ENCODE measurements at places on chromosomes 6 and 20. TPM values are rescaled to one million over a fixed set of nuclear protein-coding genes. Genes with fewer than 3 reads are reported as not detected.

DNA sequence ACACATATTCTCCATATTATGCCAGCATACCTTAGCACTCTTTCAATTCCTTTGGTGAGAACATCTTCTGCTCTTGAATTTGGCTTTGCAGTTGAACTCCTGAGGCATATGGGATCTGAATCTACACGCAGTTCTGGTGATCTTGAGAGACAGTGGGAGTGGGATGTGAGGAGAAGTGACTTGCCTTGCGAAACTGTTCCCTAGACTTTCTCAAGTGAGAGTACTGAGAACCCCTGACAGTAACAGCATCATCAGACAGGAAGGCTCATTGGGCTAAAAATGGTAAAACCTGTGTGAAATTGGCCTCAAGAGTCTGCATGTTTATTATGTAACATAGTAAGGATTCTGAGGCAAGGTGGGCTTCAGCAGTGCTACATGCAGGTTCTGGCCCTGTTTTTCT lies 49.1 kb upstream of the CEP85L start:
- peak; percentile 19 for ATAC-seq

DNA sequence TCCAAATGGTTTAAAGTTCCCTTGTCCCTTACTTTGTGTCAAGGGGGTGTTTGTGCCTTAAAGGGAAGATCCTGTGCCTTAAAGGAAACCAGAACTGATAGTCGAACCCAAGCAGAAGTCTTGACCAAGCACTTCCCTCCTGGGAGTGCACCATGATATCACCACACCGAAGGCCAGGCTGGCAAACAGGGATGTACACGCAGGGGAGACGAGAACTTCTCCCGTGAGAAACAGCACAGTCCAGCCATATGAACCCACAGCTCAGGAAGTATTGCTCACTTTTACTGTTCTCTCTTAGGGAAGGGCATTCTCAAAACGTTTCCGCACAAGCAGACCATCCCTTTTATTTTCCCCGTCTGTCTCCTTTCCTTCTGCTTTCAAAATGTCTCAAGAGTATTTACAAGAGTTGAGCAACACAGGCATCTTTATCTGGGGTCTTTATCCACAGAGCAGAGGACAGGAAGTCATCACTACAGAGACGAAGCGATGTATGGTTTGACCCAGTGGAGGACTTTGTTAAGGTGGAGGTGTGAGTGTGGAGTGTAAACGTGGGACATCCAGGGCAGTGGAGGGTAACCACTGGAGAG lies 12.8 kb upstream of the SERPINB1 start:
- peak; percentile 10 for ATAC-seq

GRCh38 chr6:33570806-33571636 lies 9.1 kb downstream of the BAK1 start:
- ATAC-seq = peak; percentile 91

GRCh38 chr20:39462416-39462945 lies 500.3 kb downstream of the DHX35 start:
- ATAC-seq = no peak

DNA sequence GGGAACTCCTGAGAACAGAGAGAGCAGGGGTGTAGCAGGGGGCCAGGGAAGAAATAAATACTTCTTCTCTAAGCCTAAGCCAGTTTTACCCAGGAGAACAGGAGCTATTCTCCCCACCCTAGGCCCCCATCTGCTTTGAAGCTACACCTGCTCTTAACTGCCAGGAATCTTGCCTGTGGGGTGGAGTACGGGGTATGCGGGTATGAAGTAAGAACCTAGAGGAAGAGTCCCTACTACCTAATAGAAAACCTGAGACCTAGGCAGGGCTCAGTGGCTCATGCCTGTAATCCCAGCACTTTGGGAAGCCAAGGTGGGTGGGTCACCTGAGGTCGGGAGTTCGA lies 1.5 kb downstream of the SLC29A1 start:
- ATAC-seq = no peak

DNA sequence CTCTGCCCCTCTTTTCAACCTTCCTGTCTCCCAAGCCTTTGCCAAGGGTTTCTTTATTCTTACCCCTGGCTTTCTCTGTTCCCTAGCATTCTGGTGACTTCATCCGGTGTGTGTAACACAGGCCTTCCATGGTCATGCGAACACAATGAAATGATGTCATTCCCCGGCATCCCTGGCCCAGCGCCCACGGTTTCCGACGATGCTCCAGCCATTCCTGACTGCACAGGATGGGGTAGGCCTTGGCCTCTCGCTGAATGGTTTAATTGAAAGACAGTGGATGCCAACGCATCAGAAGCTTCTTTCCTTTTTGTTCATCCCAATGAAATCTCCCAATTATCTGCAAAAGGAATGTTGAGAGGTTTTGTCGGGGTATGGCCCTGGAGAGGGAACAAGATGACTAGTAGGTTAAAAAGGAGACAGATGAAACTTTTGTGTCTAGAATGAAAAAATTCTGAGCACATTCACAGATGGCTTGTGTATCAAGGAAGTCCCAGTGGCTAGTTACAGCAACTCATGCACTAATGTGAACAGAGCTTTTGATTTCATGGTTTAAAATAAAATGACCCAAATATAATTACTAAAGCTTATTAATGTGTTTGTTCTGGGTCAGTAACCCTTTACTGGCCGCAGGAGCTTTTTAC lies 655.0 kb downstream of the QKI start:
- no peak for ATAC-seq

Gene VTA1
- total RNA-seq = 49.0 TPM

Gene SAMD10
- total RNA-seq = 32.7 TPM
